ENCODE measurements at places on chromosomes 7 and 10.
A peak's percentile ranks its signal among the peaks of the same experiment; 100 is the strongest.

DNA sequence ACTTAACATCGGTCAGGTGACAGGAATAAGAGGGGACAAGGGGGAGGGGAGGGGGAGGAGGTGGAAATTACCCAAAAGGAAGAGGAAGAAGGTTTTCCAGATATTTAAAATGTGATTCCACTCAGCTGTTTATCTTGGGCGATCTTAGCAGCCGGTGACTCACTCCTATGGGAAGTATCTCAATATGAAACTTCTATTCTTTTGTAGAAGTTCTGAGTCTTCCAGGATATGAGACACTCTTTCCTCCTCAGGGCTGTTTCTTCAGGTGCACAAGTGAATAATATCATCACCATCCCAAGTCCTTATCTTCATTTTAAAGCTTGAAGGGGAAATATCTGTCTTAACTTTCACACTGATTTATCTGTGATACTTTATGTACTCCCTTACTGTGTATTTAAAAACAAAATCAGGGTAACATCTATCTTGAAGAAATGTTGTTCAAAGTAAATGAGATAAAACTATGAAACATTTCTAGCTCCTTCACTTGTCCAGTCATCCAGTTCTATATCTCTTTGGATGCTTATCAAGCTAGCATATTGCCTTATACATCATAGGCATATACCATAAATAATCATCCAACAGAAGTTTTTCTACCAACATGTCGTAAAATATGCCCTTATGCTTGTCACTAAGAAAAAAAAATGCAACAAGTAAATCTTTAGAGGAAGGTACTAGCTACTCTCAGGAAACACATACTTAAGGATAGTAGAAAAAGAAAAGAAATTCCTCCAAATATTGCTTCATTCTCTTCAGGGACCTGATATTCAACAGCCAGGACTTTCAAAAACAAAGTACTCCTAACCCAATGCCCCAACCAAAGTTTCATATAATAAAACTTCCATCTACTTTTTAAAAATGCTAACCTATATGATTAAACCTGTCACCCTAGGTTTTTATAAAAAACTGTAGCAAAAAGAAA is 13.7 kb downstream of the DOCK4 start:
- peak; percentile 57 for DNase-seq

DNA sequence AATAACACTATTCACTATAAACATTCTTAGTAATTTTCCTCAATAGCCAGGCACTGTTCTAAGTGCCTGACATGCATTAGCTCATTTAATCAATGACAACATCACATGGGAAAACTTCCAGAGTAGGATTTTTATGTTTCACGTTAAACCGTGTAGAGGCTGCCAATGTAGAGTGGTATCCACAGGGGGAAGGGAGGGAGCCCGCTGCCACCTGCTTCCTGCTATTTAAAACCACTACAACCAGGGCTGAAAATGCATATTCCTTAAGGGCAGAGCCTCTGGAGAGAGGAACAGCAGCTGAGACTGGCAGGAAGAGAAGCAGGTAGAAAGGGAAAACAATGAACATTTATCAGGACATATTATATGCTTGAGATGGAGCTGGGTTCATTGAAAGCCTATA is 684.3 kb upstream of the AUTS2 start:
- DNase-seq, result no peak

DNA sequence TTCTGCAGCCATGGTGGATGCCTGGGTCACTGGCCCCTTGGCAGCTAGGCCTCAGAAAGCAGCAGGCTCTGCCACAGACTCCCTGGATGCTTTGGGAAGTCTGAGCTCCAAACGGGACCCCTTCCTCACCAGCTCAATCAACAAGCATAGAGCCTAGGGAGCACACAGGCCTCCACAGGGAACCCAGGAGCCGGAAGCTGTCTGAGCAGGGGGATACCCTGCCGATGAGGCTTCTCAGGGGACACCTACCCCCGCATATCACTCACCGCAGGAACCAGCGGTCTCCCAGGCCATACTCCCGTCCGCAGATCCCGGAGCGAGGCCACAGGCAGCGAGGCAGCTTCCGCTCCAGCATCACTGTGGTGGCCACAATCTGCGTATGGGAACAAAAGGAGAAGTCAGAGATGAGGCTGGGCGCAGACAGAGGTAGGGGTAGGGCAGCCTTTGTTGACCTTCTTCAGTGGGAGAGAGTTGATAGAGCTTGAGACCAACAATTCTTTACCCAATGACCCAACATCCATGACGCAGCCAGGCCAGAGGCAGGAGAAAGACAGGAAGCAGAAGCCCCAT is 13.4 kb downstream of the TRPV6 start:
- DNase-seq, result no peak

GRCh38 chr7:39937366-39938153 is 12.5 kb upstream of the CDK13 start:
- DNase-seq, result no peak

DNA sequence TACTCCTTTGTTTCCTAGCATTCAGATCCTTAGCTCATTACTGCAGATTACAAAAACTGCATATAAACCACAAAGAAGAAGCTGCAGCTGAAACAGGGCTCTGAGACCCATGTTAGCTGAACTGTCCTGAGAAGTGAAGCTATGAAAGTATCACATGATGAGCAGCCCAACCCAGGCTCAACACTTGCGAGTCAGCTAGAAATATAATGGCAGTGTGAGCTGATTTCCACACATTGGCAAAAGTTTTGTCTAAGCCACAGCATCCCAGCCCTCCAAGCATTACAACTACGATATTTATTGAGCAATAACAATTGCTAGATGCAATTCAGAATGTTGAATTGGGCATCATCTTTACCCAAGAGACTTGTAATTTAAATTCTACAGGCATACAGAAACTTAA is 34.5 kb upstream of the SKAP2 start:
- no peak for DNase-seq

- peak; percentile 92 for DNase-seq
Measured at GRCh38 chr10:98460837-98461499, 14.2 kb upstream of the HPS1 start.

- no peak for DNase-seq
Measured at GRCh38 chr10:29805134-29805723, 170.5 kb upstream of the SVIL start.

GRCh38 chr7:30744075-30744417 is 7.9 kb upstream of the INMT start:
- no peak for DNase-seq

DNA sequence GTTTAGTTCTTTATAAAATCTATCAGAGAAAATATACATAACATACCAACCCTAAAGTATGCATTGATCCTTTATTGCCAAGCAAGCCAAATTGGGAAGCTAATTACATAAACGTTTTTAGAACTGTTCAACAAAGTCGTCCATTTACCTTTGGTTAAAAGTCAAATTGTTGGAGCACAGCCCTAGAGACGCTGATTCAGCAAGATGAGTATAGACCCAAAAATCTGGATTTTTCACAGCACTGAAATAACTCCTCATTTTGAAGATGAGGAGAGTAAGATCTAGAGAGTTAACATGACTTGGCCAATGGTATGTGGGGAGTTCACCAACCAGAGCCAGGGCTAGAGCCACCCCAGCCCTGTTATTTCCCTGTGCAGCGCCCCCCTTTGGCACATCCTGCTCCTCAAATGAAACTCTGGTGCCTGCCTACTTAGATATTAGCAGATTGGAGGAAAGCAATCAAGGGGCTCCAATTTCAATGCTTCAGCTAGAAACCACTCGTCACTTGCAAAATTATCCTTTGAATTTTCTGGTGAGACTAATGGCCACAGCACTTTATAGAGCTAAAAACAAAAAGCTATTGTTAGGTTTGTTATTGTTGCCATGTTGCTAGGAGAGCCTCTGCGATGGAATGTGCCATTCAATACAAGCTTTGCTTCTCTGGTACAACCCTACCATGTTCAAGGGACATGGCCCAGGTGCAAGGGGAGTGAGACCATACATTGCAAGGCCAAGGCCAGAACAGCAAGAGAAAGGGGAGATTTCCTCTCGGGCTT is 132.6 kb upstream of the ZEB1 start:
- no peak for DNase-seq

- no peak for DNase-seq
Measured at GRCh38 chr10:98006266-98006665, 24.2 kb downstream of the CRTAC1 start.
